ENCODE measurements at places on chromosomes 7 and 10.

- no peak for DNase-seq
Measured at GRCh38 chr7:123341102-123341501, 141.3 kb upstream of the SLC13A1 start.

DNA sequence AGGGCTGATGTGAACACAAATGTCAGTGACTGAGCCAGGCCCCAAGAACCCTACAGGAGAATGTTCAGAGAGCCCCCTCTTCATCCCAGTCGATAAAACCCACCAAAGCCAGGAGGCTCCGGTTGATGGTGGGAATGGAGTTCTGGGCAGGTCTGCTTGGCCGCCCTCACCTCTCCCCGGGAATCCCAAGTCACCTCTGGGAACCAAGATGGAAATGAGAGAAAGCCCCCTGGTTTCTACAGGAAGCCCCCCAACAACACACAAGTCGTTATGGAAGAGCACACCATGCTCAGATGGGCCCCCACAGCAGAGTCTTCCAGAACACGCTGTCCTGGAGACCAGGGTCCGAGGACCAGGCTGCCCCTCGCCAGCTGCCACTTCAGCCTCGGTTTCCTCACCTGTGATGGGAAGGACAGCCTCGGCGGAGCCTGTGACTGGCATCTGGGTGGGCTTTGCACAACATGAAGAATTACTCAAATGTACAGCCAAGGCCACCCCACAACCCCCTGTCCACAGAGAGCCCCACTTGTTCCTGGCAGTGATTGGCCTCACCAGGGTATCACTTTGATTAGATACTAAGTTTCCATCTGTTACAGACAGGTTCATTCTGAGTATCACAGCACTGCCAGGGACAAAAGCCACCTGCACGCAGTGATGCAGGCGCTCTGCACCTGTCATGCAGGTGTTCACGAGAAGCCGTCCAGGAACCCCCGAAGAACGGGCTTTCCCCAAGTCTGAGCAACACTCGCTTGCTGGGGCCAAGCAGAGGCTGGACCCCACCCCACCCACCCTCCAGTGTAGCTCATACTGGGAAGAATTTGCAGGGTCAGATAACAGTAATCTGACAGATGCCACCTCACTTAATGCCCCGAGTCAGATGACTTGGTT lies 57.6 kb downstream of the MKI67 start:
- DNase-seq: no peak

DNA sequence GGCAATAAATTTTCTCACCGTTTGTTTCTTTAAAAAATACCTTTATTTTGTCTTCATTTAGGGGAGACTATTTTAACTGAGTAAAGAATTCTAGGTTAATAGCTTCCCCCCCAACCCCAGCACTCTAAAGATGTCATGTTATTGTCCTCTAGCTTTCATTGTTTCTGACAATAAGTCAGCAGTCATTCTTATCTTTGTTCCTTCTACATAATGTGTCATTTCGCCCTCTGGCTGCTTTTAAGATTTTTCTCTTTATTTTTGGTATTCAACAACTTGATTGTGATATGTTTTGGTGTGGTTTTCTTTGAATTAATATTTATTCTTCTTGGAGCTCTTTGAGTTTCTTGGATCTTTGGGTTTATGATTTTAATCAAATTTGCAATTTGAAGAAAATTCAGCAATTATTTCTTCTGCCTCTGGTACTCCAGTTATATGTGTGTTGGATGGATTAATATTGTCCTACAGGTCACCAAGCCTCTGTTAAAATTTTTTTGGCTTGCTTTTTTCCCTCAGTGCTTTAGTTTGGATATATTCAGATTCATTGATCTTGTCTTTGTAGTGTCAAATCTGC lies 64.6 kb upstream of the ELN start:
- no peak for DNase-seq

DNA sequence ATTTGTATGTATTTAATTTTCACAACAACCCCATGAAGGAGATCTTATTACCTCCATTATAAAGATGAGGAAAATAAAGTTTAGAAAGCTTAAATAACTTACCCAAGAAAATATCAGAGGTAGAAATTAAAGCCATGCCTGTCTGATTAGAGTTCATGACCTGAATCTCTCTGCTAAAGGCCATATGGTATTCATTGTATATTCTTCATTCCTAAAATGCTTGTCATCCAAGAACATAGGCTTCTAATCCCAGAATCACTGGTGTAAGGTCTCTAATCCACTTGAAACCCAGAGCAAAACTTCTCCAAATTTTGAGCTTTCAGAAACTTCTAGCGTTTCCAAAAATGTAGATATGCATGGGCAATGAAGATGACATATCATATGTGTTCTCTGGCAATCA lies 72.3 kb upstream of the YAE1 start:
- DNase-seq: no peak

- DNase-seq: no peak
Measured at GRCh38 chr10:103671126-103671895, 177.8 kb downstream of the NEURL1 start.

DNA sequence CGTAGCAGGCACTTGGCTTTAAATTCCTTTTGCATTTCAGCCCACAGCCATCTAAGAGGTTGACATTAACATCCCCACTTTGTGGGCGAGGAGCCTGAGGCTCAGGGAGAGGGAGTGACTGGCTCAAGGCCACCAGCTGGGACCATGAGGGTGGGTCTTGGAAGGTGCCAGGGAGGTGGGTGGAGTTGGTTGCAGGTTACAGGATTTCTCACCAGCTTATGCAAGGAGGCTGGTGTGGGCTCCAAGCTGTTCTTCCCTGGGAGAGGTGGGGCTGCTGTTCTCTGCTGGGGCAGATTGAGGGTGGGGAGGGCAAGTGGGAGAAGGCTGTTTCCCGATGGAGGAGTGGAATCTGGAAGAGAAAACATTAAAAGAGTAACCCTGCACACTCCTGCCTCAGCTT lies 14.1 kb upstream of the C10orf95 start:
- no peak for DNase-seq

GRCh38 chr7:95126053-95126709 lies 198.2 kb downstream of the PON1 start:
- DNase-seq: no peak
